ENCODE measurements at places on chromosomes 3 and 15.

GRCh38 chr3:126720596-126720995, 16.6 kb downstream of the CHCHD6 start:
- no peak for DNase-seq

GRCh38 chr3:107285197-107285596, 92.0 kb upstream of the CCDC54 start:
- DNase-seq: no peak

DNA sequence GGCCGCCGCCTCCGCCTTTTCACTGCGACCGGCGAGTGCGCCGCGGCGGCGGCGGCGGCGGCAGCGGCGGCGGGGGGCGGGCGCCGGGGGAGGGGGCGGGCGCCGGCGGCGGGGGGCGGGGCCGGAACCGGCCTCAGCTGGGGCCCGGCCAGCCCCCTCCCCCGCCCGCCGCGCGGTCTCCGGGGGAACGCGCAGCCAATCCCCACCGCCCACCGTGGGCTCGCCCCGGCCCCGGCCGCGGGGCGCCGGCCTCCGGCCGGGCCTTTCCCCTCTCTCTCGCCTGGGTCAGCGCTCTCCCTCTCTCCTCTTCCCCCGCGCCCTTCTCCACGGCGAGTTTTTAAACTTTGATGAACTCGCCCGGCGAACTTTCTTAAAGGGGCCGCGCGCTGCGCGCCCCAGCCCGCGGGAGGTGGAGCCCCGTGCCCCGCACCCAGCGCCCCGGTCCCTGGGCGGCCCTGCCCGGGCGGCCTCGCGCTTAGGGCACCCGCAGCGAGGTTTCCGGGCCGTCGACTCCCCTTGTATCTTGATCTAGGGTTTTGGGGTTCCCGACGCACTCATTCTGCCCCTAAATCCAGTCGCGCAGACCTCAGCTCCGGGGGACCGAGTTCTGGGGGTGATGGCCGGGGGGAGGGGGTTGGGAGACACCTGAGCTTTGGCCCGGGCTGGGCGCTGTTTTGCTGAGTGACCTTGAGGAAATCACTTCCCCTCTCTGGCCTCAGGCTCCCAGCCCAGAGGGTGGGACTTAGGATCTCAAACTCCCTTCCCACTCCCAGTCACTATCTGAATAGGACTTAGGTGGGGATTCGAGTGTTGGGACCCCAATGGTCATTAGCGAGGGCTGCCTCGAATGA, at the start of gene RBPMS2:
Gene RBPMS2 (minus strand): TSS at position 39 of the 851 bp plus-strand sequence. CDS start 270 bp downstream, outside the sequence.
- DNase-seq: peak; percentile 37

- no peak for DNase-seq
Measured at GRCh38 chr3:185927501-185928200, 10.2 kb downstream of the TRA2B start.

DNA sequence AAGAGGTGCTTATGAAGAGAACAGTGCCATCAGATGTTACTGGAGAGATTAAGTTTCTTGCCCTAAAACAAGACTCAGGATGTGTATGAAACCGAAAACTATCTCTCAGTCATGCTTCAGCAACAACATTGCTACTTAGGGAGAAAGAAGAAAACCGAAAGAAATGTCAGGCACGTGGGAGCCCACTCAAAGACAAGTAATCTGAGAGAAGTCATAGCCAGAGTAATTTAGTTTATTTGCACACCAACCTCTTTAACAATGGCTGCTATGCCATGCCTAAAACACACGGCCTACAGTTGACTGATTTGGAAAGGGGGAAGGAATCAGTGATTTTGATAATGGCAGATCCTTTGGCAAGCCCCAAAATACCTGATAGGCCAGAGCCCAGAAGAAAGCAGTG, 162.9 kb downstream of the TIGIT start:
- DNase-seq: no peak

GRCh38 chr3:49495023-49495422, 25.0 kb downstream of the DAG1 start:
- DNase-seq: no peak

GRCh38 chr3:9649791-9650521, 651 bp downstream of the MTMR14 start:
- peak; percentile 11 for DNase-seq

GRCh38 chr3:197878427-197878826, 71.6 kb upstream of the RPL35A start:
- DNase-seq: no peak

All from A549 (cell line).